ENCODE measurements at places on chromosomes 12 and 14. TPM values are rescaled to one million over a fixed set of nuclear protein-coding genes. Genes with fewer than 3 reads are reported as not detected.

DNA sequence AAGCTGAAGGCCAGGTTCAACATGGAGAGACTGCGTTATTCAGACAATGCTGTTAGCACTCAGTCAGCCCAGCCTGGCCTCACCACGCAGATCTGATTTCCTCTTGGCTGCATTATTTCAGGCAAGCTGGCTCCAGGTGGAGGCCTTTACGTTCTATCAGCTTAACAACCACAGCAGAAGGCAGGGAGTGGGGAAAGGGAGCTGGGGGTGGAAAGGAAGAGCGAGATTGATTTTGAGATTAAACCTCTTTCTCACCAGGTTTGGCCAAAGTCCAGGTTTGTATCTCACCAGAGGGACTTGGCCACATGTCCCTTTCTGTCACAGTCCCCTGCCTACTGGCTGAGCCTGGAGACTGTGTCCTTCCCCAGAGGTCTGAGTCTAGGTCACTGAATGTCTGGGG, 543.7 kb upstream of the TMEM132C start:
- no peak for DNase-seq

Gene SAMD15
- total RNA-seq, result 1.3 TPM

DNA sequence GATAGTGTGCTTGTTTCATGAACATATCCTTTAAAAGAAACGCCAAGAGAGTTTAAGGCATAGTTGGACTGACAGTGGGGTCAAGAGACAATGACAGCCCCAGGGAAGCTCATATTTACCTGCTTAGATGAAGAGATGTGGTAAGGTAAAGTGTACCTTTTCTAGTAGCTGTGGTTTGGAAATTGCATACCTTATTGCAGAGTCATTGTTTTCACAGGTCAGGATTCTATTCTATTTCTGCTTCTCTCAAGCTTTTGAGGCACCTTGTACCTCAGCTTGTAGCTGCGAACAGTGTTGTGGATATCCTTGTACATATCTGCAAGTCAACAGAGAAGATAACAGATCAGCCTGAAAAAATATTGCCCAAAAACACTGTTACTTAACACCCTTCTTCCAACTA, 47.7 kb downstream of the ATP6V1D start:
- no peak for DNase-seq

- DNase-seq, result peak; percentile 69
Observed at GRCh38 chr12:2284857-2285256, 232.1 kb downstream of the CACNA1C start.

DNA sequence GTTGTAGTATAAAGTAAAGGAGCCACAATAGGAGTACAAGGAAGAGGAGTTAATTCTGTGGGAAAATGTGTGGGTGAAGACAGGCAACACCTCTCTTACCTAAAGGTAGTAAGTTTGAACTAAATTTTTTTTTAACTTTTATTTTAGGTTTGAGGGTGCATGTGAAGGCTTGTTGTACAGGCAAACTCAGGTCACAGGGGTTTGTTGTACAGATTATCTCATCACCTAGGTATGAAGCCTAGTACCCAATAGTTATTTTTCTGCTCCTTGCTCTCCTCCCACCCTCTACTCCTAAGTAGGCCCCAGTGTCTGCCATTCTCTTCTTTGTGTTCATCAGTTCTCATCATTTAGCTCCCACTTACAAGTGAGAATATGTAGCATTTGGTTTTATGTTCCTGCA, 70.5 kb downstream of the DNAI7 start:
- DNase-seq, result no peak

GRCh38 chr12:63940310-63941005, 96.0 kb downstream of the SRGAP1 start:
- no peak for DNase-seq

GRCh38 chr12:29591140-29592020, 93.9 kb upstream of the OVCH1 start:
- peak; percentile 68 for DNase-seq

DNA sequence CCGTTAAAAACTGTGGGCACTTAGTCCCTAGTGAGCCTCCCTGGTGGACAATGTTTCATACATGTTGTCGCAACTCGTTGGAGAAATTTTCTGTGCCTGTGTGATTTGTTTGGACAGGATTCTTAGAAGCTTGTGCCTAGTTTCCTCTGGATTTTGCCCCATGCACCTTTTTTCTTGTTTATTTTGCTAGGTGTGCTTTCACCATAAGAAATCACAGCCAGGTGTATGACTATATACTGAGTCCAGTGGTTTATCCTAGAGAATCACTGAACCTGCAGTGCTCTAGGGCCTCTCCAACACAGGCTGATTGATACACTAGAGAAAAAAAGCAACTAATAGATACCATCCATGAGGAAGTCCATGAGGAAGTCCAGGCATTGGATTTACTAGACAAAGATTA, 33.1 kb upstream of the OASL start:
- no peak for DNase-seq

Gene SLC25A3
- total RNA-seq, result 668 TPM

- no peak for DNase-seq
Observed at GRCh38 chr12:110168732-110169455, 44.7 kb downstream of the IFT81 start.

- no peak for DNase-seq
Observed at GRCh38 chr12:6355491-6356373, 13.9 kb upstream of the TNFRSF1A start.

Gene FAM186B
- total RNA-seq, result under 0.01 TPM

GRCh38 chr14:29757188-29757680, 170.4 kb downstream of the PRKD1 start:
- no peak for DNase-seq

Gene SMCO3
- total RNA-seq, result under 0.01 TPM

Gene FOXG1
- not detected for total RNA-seq

DNA sequence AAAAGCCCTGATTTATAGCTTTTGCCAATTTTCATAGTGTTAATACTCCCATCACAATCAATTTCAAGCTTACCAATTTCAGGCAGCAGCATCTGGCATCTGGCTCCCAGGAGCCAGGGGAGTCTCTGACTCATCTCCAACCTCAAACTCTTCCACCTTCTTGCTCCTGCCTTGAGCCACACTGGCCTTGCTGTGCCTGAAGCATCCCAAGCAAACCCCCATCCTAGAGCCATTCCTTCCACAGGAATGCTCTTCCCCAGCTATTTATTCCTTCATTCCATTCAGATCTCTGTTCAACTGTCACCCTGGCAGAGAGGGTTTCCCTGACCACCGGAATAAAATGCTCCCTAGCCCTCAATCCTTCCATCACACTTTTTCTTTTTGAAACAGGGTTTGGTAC, 13.9 kb upstream of the PPP1CC start:
- DNase-seq, result no peak

DNA sequence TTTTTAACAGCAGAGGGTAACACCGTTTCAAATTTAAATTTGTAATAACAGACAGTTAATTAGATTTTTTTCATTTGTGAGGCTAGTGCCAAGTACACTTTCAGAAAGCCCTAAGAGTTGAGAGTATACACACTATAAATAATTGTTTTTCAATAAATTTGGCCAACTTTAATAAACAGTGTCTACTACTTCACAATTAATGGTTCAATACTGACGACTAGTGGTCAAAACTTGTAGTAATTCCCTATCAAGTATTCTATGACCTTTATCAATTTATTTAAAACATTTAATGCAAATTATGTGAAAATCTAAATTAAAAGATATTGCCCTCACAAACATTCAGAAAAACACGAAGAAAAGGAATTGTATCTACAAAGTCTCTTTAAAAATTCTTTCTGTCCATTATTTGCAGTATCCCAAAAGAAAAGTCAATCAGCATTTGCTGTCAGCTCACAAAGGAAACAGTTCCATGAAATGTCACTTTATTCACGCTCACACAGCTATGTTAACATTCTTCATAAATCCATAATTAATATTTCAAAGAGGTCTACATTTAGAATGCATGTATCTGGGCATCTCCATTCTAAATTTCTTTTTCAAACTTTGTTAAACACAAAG, 91.2 kb downstream of the CEP128 start:
- DNase-seq, result peak; percentile 66

- no peak for DNase-seq
Observed at GRCh38 chr12:93033948-93034347, 104.9 kb upstream of the EEA1 start.

Gene TROAP
- total RNA-seq, result 11.3 TPM

DNA sequence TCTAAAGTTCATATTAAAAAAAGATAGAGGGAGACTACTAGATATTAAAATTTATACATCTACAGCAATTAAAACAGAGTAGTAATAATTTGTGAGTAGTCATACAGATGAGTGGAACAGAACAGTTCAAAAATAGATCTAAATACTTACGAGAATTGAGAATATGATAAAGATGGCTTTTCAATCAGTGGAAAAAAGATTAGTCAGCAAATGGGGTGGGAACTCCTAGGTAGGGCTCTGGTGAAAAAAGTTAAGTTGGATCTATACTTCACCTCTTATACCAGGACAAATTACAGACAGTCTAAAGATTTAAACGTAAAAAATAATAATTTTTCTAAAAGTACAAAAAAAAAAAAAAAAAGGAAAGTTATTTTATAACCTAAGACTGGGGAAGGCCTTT, 66.9 kb downstream of the GPATCH2L start:
- no peak for DNase-seq

DNA sequence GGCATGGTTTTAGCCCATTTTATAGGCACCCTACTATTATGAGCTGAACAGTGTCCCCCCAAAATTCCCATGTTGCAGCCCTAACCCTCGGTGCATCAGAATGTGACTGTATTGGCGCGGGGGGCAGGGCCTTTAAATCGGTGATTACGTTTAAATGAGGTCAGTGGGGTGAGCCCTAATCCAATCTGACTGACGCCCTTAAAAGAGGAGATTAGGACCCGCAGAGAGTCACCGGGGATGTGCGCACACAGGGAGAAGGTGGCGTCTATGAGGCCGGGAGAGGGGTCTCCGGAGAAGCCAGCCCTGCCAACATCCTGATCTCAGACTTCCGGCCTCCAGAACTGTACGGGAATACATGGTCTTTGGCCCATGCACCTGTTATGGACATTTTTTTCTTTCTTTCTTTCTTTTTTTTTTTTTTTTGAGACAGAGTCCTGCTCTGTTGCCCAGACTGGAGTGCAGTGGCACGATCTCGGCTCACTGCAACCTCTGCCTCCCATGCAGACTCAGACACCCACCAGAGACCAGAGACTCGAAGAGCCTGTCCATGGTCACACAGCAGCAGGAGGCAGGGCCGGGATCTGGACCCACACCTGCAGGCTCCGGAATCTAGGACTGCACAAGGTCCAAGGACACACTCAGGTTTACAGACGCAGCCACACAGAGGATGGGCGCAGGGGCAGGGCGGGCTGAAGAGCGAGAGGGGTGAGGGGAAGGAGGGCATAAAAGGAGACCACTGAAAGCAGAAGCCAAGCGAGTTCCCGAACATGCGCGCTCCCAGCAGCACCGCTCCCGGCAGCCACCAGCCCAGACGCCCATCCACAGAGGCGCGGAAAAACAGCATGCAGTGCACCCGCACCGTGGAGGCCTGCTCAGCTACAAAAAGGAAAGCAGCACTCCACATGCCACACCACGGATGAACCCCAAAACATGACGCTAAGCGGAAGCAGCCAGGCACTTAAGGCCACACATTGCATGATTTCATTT, 19.0 kb downstream of the SCARB1 start:
- no peak for DNase-seq

DNA sequence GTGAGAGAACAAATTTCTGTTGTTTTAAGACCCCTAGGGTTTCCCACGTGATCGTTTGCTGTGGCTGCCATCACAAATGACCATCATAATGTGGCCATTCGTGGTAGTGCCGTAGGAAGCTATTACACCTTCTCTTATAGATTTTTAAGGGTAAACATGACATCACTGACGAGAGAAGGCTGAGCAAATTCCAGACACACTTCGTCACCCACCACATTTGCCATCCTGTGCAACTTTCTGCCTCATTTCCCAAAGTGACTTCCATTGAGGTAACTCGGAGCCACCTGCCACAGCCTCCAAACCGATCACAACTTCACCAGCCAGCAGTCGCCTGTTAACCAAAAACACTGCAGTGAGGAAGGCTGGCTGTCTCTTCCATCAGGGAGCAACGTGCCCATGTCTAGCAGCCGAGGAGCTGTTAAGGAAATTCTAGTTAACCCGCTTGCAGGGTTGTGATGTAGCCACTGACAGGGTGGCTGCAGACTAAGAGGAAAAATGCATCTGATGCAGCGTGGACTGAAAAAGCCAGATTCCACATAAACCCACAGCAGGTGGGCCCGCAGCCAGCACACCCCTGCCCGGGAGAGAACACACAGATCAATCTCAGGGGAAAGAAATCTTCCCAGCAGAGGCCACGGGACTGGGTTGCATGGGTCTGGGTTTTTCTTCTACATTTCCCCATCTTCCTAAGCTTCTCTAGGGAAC, 44.6 kb downstream of the CCDC85C start:
- DNase-seq, result no peak

- no peak for DNase-seq
Observed at GRCh38 chr14:105765893-105766614, 239.7 kb downstream of the TMEM121 start.

DNA sequence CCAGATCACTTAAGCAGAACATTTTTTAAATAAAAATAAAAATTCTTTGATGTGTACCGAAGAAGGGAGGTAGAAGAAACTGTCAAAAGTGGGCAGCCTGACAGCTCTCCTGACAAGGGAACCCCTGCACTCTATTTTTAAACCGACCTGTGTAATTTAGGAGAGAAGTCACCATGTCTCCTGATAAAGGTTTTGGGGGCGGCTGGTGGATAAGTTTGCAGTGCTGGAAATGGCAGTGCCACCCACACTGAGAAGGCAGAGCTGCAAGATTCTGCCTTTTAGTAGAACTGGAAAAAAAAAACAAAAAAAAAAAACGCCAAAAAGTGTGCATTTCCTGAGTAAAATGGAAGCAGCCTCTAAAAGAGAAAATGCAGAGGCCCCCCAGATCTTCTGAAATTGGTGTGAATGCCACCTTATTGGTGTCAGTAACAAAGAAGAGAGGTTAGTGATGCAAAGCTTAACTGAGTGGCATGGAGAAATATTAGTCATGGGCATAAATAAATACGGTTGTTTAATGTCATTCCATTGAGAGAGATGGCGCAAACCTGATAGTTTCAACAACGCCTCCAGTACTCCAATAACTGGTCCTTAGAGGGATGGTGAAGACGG, 24.7 kb downstream of the DUSP6 start:
- DNase-seq, result no peak

Gene B4GALNT3
- under 0.01 TPM for total RNA-seq

Gene TESPA1
- total RNA-seq, result not detected

Gene RNF212B
- total RNA-seq, result not detected

- DNase-seq, result no peak
Observed at GRCh38 chr14:68040633-68041369, 221.2 kb downstream of the RAD51B start.

DNA sequence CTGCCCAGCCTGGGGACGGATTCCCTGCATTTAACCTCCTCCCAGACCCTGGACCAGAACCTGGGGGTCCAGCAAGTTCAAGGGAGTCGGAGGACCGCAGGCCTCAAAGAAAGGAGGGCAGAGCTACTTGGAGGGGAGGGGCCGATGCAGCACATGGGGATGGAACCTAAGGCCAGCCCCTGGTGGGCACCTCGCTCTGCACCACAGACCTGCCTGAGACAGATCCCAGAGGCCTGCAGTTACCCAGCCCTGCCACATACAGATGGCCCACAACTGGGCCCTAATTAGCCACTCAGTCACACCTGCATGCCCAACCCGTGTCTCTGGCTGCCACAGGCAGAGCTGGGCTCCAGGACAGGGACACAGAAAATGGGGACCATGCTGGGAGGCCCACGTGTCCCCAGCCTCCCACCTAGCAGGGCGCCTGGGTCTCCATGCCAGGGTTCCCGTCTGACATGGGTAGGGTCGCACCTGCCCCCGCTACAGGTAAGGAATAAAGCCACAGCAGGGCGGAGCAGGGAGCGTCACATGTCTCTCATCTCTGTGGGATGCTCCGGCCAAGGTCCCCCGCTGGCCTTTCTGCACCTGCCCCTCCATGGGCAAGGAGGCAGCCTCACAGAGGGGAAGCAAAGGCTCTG, 16.7 kb downstream of the AKT1 start:
- DNase-seq, result no peak

GRCh38 chr12:76277480-76277879, 70.7 kb downstream of the BBS10 start:
- peak; percentile 81 for DNase-seq

Gene LRRK2
- 1.3 TPM for total RNA-seq
